Thoracic aorta (tissue), 2 donors: ENCODE measurements at places on chromosomes 11 and 22. TPM values are rescaled to one million over a fixed set of nuclear protein-coding genes. Genes with fewer than 3 reads are reported as not detected.
A peak's percentile ranks its signal among the peaks of the same experiment; 100 is the strongest.

GRCh38 chr11:124415356-124415923 lies 9.2 kb downstream of the OR8B4 start:
- no peaks in the 10 kb centered on the region for H3K36me3 ChIP-seq
- no peaks in the 10 kb centered on the region for H3K27me3 ChIP-seq
- H3K4me3 ChIP-seq, result no peak overlapping the region

DNA sequence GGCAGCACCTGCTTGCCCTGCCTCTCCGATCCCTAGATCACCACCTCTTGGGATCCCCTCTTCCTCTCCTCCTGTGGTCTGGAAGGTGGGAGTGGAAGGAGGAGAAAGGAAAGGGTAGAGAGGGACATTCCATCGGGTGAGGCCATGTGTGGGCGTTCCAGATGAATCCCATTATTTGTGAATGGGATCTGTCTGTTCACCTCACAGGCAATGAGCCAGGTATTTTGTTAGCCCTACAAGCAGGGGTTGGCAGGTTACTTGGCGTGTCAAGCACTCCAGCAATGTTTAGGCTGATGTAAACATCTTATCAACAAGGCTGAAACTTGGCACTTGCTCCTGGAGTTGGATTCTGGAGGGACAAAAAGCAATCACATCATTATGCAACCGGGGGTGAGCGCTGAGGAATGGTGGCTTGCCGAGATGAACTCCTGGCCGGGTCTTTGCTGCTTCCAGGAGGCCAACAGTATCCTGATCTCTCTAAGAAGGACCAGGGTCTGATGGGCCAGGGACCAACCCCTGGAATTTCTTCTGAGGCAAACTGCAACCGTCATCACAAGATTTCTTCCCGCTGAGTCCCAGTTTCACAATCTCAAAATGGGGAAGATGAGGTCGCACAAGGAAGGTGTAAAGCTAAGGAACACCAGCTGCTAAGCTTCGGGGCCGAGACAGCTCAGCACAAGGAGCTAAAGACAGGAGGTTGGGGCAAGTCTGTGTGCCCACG lies 7.8 kb downstream of the ADAMTS8 start:
- H3K27me3 ChIP-seq, result no peaks in the 10 kb centered on the region
- DNase-seq, result no peak
- peak overlapping the region; percentile 11 for H3K27ac ChIP-seq
- no peak overlapping the region for H3K4me3 ChIP-seq
- H3K4me1 ChIP-seq, result peaks cover 10% of the 10 kb centered on the region

- H3K4me3 ChIP-seq, result no peak overlapping the region
- H3K27ac ChIP-seq, result no peak overlapping the region
- H3K36me3 ChIP-seq, result no peaks in the 10 kb centered on the region
Observed at GRCh38 chr11:103441021-103441420, 331.8 kb downstream of the DYNC2H1 start.

DNA sequence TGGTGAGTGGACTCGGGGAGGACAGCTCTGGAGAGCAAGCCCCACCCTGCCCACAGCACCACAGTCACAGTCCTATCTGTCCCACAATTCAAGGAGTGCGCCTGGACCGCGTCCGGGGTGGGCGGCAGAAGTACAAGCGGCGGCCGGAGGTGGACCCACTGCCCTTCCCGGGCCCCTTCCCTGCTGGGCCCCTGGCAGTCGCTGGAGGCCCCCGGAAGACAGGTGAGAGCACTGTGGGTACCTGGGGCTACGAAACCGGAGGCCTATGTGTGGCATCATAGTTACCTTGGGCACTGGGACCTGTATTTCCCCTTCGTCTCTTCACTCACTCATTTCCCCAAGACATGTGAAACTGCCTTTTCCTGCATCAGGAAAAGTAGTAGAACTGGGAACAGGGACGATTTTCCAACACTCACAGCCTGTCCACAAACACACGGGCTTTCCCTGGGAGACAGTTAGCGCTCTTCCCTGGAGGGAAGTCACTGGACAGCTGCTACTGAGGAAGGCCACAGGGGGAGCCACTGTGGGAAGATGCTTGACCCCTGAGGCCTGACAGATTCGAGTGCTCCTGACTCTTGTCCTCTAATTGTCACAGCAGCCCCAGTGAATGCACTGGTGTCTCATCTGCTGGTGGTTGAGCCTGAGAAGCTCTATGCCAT lies 3.1 kb downstream of the TRMT112 start:
- no peak for DNase-seq
- no peak overlapping the region for H3K4me3 ChIP-seq
- no peaks in the 10 kb centered on the region for H3K27me3 ChIP-seq
- peaks cover 8% of the 10 kb centered on the region for H3K4me1 ChIP-seq
- no peak overlapping the region for H3K27ac ChIP-seq
- H3K36me3 ChIP-seq, result peaks cover 3% of the 10 kb centered on the region

WNT11 gene
- total RNA-seq, result 12.0 TPM

DNA sequence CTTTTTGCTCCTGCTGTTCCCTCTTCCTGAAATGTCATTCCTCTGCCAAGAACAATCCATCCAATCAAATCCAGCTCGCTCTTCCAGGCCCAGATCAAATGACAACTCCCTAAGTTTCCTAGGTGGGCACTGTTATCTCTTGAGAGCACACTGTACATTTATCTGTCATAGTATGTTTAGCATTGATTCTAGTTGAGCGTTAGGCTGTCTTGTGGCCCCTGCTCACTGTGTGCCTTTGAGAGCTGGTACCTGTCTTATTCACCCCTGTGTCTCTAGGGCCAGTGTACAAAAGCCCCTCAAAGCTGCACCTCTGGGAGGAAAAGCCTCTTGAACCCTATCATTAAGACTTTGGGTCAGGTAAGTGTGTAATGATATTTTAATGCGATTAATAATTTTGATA lies 7.1 kb upstream of the LMO2 start:
- no peaks in the 10 kb centered on the region for H3K36me3 ChIP-seq
- peak overlapping the region; percentile 52 for H3K27ac ChIP-seq
- H3K27me3 ChIP-seq, result no peaks in the 10 kb centered on the region

- no peaks in the 10 kb centered on the region for H3K4me1 ChIP-seq
- no peak overlapping the region for H3K27ac ChIP-seq
- no peak overlapping the region for H3K4me3 ChIP-seq
Observed at GRCh38 chr22:47586038-47586437, 823.6 kb downstream of the TBC1D22A start.
